ENCODE measurements at places on chromosomes 1 and 21.

- no peak for DNase-seq
Measured at GRCh38 chr21:42921927-42922326, 3.5 kb downstream of the ERVH48-1 start.

- DNase-seq: no peak
Measured at GRCh38 chr1:26557008-26557407, 27.4 kb downstream of the RPS6KA1 start.

- DNase-seq: no peak
Measured at GRCh38 chr1:90317628-90318027, 322.7 kb downstream of the ZNF326 start.

DNA sequence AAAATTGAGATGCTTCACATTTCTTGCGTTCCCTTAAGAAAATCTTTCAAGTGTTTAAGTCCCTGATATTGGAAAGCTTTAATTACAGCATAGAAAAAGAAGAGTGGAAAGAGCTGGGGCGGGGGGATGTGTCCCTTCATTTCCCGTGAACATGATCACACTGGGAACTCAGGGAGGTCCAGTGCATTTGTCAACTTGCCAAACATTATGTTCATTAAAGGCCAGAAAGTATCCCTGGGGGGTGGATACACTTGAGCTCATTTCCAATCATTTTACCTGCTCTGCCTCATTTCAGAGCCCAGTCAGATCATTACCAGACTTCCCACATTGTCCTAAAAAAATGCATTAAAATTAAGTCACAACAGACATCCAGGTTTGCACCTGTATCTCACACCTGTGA, 123.6 kb upstream of the KCNJ15 start:
- no peak for DNase-seq

DNA sequence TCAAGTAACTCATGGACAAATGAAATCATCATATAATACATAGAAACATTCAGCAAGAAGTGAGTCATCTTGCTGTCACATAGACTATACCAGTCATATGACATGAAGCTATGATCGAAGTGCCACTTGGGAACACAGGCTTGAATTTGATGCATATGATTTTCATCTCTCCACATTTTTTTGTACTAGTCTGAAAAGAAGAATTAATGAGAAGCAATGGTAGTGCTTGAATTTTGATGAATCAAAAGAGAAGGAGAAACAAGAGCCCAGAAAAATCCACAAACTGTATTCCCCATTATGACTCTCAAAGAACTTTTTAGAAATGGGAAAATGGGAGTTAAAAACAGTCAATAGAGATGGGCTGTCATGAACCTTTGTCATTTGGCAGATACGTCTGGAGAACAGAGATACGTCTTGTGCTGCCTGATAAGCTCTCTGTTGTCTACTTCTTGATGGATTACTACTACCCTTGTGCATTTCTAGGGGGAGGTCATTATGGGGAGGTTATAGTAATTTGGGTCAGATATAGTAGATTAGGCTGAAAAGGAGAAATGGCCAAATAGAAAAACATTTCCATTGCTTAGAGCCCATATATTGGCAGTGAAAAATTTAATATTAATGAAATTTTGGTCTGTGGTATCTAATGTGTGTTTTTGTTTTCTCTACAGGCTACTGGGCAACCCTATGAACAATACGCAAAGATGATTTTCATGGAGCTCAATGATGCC, 8.0 kb upstream of the LEPR start:
- no peak for DNase-seq

DNA sequence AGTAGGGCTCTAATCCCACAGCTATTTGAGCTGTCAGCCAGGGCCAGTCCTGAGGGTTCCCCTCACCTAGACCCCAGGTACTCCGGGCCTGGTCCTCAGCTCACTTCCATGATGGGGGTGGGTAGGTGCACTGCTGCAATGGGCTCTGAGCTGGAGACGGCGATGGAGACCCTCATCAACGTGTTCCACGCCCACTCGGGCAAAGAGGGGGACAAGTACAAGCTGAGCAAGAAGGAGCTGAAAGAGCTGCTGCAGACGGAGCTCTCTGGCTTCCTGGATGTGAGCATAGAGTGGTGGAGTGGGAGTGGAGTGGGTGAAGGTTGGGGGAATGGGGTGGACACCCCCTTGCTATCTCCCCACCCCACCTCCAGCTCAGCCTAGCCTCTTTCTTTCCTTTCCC, 2.1 kb downstream of the S100A1 start:
- DNase-seq: no peak

DNA sequence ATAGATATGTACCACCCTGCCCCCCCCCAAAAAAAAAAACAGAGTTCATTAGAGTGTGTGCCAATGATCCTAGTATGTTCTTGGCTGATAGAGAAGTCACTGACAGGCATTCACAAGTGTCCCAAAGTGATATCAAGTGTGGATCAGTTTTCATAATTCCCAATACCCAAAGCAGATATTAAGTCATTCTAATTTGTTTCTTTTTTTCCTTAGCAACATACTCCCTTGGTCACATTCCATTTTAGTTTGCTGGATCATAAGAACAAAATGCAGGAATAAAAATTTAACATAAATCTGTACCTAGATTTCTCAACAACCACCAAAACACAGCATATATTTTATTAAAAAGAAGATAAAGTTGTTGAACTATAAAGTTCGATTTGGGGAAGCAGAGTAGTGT, 129.8 kb upstream of the PALMD start:
- no peak for DNase-seq

DNA sequence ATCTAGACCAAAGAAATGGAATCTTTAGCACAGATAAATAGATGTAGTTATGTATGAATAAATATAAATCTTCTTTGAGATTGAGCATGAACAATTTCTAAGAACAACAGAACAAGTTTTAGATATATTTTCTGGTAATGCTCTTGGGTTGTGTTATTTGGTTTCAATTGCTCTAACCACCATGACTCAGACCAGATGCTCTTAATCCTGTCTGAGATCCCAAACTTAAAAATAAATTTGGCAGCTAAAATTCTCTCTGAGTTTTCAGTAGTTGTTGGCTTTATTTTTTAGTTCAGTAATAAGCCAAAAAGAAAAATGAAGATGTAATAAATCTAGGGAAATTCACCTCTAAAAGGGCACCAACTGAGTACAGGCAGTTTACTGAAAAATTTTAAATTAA, 1693.4 kb downstream of the NCAM2 start:
- DNase-seq: no peak

GRCh38 chr1:112954017-112954650, 1.9 kb downstream of the SLC16A1 start:
- no peak for DNase-seq

- no peak for DNase-seq
Measured at GRCh38 chr1:78607334-78607927, 12.8 kb upstream of the IFI44L start.

DNA sequence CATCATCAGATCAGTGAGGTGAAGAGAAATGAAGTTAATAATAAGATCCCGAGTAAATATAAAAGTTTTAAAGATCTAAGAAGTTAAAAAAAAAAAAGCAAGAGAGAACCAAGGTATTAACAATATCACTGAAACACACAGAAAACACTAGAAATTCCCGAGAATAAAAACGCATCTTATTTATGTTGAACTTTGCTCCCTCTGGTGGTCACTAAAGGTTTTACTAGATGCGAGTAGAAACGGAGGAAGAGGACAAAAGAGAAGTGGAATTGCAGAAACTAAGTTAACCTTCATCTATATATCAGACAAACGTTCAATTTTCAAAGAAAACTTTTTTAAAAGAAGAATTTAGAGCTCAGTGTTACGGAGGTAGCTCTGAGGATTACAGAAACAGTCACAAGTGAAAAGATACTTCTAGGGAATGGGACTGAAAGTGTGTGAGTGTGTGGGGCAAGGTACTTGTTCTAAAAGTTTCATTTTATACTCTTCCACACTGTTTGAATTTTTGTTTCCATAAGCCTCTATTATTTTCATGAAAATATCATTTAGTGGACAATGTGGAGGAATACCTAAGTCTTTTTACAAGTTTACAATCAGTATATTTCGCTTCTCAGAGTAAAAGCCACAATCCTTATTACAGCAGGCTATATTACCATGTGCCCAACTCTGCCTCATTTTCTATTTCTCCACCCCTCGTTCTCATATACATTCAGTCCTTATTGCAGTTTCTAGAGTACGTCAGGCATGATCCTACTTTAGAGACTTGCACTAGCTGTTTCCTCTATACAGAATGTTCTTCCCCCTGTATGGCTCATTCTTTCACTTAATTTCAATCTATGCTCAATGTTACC, 19.7 kb downstream of the ACBD6 start:
- no peak for DNase-seq

DNA sequence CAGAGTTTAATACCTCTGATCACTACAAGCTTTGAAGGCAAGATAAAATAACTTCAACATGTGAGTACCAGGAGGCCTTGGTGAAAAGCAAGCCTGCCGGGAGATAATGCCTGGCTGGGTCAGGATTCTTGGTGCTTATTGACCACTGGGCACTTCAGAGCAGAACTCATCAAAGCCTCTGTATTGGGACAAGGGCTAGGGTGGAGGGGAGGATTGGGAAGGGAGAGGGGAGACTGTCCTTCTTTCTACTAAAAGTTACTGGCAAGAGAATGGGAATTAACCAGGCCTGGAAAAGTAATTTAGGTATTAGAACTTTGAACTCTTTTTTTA, 35.2 kb downstream of the NEK2 start:
- no peak for DNase-seq

GRCh38 chr1:30047576-30047975, 675.8 kb downstream of the MATN1 start:
- DNase-seq: no peak

DNA sequence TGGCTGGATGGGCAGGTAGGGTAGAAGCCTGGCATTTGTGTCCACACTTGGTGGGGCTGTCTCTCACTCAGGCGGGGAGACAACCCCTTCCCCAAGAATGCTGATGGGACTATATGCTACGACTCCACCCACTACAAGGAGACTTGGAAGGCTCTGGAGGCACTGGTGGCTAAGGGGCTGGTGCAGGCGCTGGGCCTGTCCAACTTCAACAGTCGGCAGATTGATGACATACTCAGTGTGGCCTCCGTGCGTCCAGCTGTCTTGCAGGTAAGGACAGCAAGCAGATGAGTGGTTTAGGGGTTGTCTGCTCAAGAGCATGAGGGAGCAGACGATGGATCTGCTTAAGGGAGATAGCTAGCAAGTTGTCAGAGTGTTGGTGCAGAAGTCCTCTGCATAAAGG, 15.9 kb upstream of the NASP start:
- no peak for DNase-seq

GRCh38 chr1:31812158-31812829, 3.5 kb downstream of the SPOCD1 start:
- no peak for DNase-seq

DNA sequence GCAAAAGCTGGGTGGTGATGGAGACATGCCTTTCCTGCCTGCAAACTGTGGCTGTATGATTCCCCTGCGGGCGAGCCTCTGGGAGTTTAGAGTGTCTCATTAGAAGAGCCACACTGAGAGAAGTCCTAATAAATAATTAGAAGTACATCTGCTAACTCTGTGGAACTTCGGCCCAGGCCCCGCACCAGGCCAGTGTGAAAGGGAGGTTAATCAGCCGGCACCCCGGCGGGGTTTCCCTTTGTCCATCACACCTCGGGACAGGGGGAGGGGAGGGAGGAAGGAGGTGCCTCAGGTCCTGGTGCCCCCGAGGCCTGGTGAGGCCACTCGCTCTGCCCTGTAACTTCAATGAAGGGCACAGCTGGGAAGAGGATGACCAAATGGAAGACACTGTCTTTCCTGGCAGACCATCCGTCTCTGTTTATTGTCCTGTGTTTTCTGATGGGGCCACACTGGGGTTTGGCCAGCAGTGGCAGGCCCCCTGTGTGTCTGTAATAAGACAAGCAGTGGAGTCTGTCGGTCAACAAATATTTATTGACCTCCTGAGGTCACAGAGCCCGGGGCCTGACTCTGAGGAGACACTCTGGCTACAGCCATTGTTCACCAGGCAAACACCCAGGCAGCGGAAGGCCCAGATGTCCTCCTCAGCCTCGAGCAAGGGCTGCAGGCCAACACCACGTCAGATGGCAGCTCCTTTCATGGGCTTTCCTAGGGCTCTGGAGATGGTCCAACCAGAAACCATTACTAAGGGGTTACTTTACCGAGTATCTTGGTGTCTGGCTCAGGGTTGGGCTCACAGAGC, 267.5 kb upstream of the RAB4A start:
- no peak for DNase-seq

GRCh38 chr1:151846686-151847237, 6.8 kb downstream of the THEM5 start:
- DNase-seq: no peak

DNA sequence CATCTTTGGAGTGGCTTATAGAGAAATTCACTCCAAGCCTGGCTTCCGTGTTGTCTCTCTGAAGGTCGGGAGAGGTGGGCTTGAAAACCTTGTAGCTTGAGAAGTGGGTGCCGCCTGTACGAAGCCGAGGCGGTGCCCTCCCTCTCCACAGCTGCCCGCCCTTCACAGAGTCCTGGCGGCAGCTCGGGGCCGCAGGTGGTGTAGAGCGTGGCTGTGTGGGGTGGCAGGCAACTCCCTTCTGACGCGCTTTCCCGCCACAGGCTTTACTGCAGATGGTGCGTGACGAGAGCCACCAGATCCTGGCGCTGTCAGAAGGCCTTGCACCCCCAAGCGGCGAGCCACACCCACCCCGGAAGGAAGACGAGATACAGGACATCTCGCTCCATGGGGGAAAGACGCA, 33.1 kb upstream of the DIP2A start:
- DNase-seq: no peak

DNA sequence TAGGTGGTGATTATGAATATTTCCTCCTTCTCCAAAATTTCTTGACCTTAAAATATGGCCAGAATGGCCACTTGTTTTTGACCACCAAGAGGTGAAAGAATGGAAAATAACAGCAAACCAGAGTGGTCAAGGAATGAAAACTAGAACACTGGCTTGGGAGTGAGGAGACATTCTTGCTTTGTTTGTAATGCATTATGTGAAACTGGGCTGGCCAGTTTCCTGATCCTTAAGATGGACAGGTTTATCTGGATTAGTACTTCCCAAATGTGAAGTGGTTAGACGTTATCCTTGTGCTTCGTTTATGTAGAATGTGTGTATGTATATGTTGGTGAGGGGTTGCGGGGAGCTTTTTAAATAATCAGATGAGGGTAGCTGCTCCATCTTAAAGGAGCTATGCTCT, 12.8 kb downstream of the PLA2G4A start:
- no peak for DNase-seq

- DNase-seq: no peak
Measured at GRCh38 chr21:32190493-32191144, 88.2 kb downstream of the MIS18A start.

- DNase-seq: no peak
Measured at GRCh38 chr1:227572752-227573151, 9.4 kb downstream of the ZNF678 start.

GRCh38 chr1:111275079-111275478, 15.6 kb upstream of the CHIA start:
- no peak for DNase-seq

GRCh38 chr1:208269338-208269666, 25.1 kb upstream of the PLXNA2 start:
- no peak for DNase-seq

DNA sequence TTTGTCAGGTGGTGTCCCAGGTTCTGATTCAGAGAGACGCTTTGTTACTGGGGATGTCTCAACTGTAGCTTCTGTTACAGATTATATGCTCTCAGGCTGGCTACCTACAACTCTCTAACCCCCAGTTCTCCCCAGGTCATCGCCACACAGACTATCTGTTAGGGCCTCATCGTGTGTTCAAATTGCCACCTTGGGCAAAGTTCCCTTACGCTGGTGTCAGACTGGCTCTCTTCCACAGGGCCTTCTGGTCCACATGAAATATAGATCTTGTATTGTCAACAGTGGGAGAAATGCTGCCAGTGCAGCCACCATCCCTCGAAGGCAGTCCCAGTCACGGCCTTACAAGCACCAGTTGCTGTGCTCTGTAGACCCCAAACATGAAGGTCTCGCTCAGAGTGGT, 15.3 kb downstream of the FMO4 start:
- DNase-seq: no peak

GRCh38 chr1:226754793-226755533, 15.9 kb upstream of the ITPKB start:
- no peak for DNase-seq

Measured in RWPE2 (cell line).